Activated CD4-positive, alpha-beta T cell treated with anti-CD3 and anti-CD28 coated beads for 1 hour (primary cell): ENCODE measurements at places on chromosomes 7 and 10.

DNA sequence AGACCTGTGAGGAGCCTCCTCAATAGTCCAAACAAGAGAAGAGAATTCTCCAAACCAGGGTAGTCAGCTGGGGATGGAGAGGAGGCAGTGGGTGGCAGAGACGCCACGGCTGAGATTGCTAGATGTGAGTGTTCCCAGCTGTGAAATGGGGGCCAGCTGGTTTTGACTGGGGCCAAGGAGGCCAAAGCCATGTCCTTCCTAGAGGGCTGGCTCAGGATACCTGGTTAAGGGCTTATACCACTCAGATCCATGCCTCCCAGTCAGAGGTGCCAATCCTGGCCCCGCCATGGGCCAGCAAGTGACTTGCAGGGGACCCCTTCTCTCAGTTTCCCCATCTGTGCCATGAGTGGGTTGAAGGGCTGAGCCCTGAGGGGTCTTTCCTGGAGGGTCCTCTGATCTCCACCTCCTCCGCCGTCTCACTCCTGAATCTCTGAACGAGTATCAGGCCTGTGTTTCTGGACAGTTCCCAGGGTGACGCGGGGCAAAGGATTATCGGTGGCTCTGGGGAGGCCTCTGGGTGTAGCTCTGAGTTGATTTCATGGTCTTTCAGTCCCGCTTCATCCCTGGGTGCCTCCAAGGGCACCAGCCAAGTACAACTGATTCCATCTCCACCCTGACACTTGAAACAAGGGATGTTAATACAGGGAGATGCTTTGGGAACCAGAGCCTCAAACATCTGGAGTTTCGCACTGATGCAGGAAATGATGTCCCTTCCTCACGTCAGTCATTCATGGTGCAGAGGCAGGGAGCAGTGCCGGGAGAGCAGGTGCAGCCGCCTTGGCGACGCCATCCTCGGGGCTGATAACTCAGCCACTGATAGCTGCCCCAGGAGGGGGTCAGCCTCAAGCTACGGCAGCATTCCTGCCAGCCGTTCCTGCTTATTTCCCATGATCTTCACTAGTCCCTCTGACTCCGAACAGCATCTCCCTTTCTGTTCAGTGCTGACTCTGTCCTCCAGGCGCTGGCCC, 126.7 kb downstream of the RGS10 start:
- no peak for DNase-seq

GRCh38 chr10:108812906-108813305, 1110.4 kb downstream of the XPNPEP1 start:
- DNase-seq = no peak

- no peak for DNase-seq
Observed at GRCh38 chr7:101164071-101164840, 1.1 kb downstream of the VGF start.

DNA sequence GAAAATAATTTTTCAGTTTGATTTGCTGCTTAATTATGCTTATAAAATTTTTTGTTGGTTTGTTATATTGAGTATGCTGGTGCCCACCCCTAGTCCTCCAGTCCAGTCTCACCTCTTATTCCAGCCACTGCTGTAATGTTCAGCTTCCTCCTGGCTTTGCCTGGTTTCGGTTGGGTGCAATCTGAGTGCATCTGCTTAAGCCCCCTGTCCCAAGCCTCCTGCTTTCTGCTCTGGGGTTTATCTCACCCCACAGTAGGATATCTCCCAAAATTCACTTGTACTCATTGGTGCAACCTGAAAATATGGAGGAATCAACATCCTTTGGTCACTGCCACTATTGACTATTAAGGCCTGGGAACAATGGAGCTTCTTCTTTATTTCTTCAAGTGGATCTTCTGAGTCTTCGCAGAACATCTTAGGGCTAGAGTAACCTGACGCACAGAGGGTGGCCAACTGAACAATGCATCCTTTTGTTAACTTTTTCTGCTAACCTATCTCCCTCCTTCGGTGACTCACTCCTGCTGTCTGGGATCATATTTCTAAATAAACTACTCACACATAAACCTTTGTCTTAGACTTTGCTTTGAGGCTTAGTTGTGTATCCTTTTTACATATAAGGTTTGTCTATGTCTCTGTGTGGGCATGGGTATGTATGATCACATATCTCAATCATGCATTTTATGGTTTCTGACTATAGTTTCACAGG, 19.1 kb upstream of the SOSTDC1 start:
- no peak for DNase-seq

DNA sequence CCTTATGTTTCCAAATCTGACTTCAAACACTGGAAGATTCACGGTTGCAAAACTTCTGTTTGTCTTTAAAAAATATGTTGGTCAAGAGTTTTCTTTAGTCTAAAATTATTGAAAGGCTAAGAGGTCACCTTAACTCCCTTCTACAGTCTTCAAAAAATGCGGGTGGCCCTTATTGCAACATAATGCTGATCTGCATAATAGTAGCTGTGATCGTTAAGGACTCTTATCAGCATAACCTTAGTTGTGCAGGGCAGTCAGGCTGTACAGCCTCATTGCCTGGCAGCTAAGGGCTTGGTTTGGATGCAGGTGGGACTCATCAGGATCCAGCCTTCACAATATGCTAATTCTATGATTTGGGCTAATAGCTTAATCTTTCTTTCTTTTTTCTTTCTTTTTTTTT, 15.0 kb downstream of the KIAA1217 start:
- no peak for DNase-seq

- no peak for DNase-seq
Observed at GRCh38 chr7:107960272-107960671, 42.7 kb downstream of the LAMB1 start.

DNA sequence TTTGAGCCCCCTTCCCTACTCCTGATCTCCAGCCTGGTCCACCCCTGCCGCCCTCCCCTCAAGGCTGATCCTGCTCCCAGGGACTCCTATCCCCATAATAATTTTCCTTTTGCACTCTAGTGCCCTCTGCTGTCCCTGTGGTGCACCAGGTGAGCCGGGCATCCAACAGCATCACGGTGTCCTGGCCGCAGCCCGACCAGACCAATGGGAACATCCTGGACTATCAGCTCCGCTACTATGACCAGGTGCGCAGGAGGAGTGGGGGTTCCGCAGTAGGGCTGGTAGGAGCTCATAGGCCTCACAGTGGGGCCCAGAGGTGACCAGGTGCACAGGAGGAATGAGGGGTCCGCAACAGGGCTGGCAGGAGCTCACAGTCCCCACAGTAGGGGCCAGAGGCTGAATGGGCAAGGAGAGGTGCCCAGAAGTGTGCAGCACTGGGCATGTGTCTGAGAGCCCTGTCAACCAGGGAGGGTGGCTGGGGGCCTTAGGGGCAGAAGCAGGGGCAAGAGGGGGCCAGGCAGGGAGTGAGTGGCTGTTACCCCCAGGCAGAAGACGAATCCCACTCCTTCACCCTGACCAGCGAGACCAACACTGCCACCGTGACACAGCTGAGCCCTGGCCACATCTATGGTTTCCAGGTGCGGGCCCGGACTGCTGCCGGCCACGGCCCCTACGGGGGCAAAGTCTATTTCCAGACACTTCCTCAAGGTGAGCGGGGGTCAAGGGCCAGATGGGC, 11.7 kb downstream of the EPHB6 start:
- DNase-seq = no peak

DNA sequence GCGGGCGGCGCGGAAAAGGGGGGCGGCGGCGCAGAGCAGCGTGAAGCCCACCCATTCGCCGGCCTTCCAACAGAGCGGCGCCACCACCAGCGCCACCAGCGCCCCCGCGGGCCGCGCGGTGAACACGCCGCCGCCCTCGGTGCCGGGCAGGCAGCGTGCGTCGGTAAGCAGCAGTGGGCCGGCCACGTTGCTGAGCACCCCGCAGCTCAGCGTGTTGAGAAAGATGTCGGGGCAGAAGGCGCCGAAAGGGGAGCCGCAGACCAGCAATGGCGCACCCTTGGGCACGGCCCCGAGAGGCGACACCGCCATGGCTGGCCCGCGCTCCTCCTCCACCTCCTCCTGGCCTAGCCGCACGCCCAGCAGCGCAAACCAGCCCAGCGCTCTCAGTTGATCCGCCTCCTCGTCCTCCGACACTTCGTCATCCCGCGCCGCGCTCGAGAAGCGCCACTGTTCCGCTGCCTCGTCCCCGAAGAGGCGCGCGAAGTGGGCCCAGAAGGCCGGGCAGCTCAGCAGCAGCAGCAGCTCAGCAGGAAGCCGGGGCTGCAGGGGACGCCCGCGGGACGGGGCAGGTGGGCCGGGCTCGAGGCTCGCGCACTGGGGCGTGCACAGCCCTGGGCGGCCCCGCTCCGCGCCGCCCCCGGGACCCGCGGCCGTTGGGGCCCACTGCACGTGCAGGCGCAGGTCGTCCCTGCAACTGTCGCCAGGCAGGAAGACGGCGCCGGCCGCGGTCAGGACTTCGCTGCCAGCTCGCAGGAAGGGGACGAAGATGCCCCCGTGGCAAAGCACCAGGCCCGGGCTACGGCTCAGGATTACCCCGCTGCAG, 623 bp downstream of the TYSND1 start:
- DNase-seq = peak; percentile 56

DNA sequence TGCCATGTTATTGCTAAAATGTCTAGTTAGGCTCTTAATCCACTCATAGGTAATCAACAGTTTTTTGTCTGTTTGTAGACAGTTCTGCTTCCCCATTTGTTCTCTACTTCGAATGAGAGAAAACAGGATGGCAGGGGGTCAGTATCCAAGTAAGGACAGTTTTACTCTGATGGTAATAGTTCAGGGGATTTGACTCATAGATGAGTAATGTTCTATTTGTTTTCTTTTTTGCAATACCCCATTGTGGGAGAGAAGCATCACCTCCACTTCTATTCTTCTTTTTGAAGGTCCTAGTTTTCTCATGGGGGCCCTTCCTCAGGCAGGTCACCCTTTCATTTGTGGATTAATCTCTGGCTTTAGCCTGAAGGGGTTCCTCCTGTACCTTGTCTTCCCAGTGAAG, 13.9 kb downstream of the PCLO start:
- no peak for DNase-seq

DNA sequence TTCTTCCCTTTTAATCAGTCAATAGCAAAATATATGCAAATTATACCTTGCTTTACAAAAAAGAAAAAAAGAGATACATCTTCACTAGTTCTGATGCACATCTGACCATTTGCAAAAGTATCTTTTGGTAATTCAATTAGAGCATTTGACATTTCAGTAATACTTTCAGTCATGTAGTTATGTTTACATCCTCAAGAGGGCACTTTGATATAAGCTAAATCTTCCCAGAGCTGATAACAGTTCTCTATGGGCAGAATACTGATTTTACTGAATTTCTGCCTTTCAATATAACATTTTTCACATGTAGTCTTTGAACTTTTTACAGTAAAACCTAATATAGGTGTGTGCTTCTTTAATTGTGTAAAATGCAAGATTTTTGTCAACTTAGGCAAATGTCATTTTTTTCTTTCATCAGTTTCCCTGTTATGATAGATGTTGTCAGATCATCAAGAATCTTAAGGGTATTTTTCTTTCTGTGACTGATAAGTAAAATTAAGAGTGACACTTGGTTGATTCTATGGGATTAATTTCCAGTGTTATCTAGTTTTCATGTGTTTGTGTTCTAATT, 703.5 kb upstream of the SEMA3D start:
- DNase-seq = no peak

DNA sequence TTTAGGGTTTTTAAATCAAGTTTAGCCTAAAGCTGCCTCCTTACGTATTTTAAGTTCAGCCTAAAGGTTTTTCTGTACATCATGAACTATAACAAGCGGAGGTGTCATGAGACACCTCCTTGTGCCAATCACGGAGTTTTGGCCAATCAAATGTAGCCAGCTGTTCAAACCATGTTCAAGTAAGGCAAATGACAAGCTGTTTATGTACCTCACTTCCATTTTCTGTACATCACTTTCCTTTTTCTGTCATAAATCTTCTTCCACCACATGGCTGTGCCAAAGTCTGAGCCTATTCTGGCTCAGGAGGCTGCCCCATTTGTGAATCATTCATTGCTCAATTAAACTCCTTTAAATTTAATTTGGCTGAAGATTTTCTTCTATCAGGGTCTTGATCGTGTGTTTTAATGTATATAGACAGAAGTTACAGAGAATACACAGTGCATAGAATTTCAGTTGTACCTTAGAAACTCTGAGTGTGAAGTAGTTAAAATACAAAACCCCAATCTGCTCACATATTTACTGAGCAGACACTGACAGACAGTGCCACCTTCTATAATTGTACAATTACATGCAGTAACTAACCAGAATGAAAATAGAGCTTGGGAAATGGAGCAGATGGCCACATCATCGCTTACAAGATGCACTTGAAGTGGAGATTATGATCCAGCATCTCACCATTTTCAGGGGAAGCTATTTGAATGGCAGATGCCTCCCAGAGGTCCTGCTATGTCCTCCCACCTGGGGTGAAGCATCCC, 76.9 kb upstream of the LANCL2 start:
- no peak for DNase-seq

GRCh38 chr10:124592101-124592500, 130.5 kb downstream of the LHPP start:
- DNase-seq = no peak

DNA sequence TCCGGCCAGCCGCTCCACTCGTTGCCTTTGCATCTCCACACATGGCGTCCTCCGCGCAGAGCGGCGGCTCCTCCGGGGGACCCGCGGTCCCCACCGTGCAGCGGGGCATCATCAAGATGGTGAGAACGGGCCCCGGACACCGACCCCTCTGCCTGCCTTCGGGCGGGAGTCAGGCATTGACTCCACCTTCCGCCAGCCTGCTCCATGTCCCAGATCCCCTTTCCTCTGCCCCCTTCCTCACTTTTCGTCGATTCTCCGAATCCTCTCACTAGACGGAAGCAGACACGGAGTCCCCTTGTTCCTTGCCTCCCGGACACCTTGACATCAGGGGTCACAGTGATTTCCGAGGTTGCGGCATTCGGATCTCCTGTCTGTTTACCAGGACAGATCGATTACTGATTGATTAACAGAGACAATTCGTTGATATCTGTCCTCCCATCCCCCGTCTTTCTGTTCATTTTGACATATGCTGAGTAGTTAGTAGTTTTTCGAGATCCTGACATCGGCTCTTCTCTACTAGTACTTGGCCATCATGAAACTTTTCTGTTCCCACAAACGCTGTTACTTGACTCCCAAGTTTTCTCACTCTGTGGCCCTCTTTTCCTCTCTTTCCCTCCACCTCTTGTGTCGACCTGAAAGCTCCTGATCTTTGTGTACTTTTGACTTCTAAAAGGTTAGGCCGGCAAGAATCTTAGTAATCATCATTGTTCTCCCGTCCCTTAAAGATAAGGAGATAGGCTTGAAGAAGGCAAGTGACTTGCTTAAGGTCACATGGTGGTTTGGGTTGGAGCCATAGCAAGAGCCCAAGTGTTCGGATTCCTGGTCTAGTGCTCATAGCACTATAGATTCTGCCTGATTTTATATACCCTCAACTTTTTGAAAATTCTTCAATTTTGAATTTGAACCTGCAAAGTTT, 597 bp downstream of the SND1 start:
- DNase-seq = no peak

- no peak for DNase-seq
Observed at GRCh38 chr7:9874182-9874581, 1099.5 kb upstream of the PHF14 start.

DNA sequence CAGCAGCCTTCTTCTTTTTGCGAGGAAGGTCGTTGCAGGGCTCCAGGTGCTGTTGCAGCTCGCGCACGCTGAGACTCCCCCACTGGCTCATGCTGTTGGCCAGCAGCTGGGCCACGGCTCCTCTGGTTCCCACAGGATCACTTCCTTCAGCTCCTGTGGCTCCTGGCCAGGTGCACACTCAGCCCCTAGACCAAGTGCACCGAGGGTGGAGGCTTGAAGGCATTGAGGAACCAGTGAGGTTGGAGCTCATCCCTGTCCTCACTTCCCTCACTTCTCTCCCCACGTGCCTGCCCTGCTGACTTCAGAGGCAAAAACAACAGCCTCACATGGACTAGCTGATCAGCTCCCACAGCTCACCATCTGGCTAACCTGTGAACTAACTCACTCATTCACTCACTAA, 46.2 kb upstream of the ADRB1 start:
- DNase-seq = no peak

GRCh38 chr7:100673942-100674410, 436 bp downstream of the GNB2 start:
- DNase-seq = no peak
